ENCODE measurements at places on chromosomes 1 and 21.

DNA sequence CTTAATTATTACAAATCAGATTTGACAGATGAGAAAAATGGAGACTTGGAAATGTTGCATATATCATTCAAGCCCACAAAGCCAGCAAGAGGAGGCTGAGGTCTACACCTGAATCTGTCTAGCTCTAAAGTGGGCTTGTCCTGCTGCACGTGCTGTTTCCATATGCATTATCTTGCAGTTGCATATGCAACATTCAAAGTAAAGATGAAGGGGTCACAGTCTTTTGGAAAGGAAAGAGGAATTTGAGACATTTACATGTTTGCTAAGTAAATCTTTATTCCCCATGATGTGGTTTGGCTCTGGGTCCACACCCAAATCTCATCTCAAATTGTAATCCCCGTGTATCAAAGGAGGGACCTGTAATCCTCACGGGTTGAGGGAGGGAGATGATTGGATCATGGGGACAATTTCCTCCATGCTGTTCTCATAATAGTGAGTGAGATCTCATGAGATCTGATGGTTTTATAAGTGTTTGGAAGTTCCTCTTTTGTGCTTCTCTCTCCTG lies 98.3 kb downstream of the BACH1 start:
- no peak for DNase-seq

DNA sequence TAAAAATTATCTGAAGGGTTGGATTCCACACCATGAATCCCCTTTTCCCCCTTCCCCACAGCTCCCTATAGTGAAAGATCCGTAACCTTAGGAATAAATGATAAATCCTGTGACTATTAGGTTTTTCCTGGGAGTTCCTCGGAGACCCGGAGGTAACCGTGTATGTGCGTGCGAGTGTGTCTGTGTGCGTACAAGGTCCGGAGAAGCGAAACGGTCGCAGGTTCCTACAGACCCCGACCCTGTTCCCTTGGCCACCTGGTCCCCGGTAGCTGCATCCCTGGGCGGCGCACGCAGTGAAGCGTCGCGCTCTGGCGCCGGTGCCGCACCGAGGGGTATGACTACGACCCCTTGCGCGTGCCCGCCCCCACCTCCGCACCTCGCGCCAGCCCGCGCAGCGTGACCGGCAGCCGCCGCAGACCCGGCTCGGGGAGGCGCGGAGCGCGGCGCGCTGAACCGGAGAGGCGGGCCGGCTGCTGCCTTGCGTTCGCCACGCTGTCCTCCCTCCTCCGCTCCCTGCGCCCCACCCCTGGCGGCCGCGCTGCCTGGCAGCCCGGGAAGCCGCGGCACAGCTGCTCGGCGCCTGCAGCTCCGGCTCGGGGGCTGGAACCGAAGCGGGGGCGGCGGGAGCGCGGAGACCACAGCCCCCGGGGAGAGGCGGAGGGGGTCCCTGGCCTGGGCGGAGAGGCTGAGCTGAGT lies at the start of gene AK5:
AK5 (plus strand) TSS at position 529 of the 696 bp plus-strand sequence. CDS start 295 bp downstream, outside the sequence.
- peak; percentile 39 for DNase-seq

DNA sequence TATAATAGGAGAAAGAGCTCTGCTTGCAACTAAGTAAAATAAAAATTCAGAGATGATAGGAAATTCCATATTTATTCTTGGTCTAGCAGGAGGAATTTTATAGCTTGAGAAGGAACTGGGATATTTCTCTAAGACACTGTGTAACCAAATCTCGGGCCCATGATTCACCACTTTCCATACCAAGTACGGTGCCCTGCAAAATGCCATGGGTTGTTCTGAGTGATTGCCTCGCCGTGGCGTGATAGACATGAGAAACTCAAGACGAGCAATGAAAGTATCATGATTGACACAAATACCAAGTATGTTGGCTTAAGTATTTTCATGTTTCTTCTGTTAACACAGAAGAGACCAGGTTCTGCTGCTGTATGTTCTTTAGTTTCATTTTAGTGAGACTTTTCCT lies 167.2 kb downstream of the LMO4 start:
- DNase-seq: no peak

DNA sequence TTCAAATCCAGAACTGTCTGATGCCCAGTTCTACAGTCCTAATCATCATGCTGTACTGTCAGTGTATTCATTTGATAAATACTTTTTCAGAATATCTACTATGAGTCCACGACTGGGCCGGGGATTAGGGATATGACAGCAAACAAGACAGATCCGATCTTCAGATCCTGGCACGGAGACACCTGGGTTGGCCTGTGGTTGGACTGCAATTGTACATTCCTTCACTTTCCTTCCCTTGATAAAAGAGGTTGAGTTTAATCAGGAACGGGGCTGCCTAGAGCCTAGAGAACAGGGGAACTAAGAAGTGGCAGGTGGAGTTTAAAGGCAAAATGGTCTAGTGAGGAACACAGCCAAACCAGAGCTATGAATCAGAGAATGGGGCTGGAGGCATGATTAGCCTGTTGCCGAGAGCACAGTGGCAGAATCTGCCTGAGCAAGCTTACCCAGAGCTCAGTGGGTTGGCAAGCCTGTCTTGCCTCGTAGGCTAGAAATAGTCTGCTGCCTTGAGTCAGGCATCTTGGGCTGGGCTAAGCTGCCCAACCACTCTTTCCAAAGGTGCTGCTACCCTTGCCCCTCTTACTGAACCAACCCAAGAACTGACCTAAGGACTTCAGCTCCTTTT lies 38.1 kb upstream of the PTCH2 start:
- peak; percentile 78 for DNase-seq

GRCh38 chr1:36093226-36093625 lies 4.5 kb downstream of the ADPRS start:
- DNase-seq: no peak

- DNase-seq: no peak
These were observed 195.6 kb upstream of the CAMK1G start for GRCh38 chr1:209387969-209388329.

- no peak for DNase-seq
These were observed 51.0 kb downstream of the AHDC1 start for GRCh38 chr1:27552911-27553420.

GRCh38 chr1:37040773-37041172 lies 6.5 kb upstream of the GRIK3 start:
- no peak for DNase-seq

DNA sequence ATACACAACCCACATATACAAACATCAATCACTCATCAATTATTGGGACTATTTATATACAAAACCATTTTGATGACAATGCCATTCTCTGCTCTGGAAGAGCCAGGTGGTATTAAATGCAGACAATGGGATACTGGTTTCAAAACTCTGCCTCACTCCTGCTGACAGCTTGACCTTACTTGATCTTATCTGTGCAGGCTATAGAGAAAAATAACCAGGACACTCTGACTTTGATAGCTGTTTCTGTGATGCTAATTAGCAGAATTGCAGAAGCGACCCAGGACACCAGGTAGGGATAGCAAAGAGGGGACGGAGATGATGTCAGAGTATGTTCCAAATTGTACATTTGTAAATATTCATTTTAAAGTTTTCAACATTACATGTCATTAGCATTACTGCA lies 89.5 kb downstream of the OLFM3 start:
- DNase-seq: no peak

GRCh38 chr21:14072761-14073535 lies 137.8 kb downstream of the LIPI start:
- DNase-seq: no peak

- no peak for DNase-seq
These were observed 413.4 kb downstream of the CAMTA1 start for GRCh38 chr1:7198664-7199063.

DNA sequence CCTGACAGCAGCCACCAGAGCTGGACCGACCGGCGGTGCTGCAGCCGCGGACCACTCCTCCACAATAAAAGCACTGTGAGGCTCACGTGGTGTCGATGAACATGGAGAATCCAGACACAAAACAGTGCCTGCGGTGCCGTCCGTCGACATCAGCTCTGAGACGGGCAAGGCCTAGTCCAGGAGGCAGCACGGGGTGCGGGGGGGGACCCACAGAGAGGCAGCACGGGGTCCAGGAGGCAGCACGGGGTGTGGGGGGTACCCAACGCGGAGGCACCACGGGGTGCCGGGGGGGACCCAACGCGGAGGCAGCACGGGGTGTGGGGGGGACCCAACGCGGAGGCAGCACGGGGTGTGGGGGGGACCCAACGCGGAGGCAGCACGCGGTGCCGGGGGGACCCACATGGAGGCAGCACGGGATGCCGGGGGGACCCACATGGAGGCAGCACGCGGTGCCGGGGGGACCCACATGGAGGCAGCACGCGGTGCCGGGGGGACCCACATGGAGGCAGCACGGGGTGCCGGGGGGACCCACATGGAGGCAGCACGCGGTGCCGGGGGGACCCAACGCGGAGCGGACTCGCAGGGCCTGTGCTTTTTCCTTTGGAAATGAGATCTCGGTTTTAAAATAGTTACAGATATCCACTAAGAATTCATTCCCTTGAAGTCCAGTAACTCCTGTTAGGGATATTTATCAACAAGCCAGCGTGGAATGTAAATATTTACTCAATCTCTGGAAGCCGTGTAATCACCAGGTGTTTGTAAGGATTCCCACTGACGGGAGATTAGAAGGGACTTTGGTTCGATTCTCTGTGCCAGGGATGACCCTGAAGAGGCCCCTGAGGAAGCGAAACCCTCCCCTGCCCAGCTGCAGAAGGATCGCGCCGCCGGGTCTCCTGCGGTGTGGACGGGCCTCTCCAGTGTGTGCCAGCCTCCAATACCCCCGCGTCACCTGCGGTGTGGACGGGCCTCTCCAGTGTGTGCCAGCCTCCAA lies 52.1 kb downstream of the COL6A1 start:
- no peak for DNase-seq

Data from fibroblast of mammary gland (primary cell).